Stimulated activated naive B cell treated with anti-CD40 and anti-IgM and Interleukin-4, amounts not matched to agents 10 μg/mL and 1 μg/mL and 100 μg/mL, for 72 hours (primary cell): ENCODE measurements at places on chromosomes 5 and 9.

DNA sequence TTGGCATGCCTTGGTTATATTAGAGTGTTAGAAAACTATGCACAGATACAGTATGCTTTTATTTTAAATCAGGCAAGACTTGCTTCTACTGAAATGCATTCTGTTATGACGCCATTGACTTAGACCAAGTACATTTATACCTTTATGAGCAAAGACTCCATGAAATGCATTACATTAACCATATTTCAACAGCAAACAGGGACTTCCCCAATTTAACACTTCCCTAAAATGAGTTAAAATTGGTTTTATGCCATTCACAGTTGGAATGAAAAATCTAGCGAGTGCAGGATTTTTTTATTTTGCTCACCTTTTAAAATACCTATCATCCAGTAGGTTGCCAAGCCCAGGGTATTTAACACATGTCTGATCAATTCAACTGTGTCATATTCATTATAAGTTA lies 272.1 kb upstream of the IZUMO3 start:
- DNase-seq: no peak

DNA sequence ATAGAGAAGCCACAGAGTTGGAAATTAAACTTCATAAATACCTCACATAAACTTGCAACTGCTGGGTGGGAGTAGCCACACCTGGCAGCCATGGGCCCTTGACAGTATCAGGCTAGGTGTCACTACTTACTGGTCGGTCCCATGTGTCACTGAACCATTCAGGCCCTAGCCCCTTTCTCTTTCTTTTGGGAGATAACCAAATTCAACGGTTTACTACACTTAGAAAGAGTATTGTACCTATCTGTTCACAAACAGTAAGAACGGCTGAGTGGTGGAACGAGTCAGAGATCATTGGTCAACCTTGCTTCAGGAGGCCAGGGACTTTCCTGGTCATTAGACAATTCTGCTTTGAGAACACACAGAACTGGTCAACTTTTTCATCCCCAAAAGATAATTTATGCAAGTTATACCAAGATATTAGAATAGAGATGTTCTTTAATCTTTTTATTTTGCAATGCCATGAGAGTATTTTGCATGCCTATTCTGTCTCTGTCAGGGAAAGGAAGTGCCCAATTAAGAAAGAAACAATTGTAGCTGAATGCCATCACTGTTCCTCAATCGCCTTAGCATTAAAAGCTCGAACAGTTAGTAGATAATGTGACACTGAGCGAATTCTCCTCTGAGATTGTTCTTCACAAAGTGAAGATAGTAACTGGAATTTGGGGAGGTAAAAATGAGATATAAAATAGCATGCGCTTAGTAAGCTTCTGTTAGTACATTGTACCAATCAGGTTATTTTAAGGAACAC lies 50.9 kb downstream of the GOLPH3 start:
- no peak for DNase-seq

DNA sequence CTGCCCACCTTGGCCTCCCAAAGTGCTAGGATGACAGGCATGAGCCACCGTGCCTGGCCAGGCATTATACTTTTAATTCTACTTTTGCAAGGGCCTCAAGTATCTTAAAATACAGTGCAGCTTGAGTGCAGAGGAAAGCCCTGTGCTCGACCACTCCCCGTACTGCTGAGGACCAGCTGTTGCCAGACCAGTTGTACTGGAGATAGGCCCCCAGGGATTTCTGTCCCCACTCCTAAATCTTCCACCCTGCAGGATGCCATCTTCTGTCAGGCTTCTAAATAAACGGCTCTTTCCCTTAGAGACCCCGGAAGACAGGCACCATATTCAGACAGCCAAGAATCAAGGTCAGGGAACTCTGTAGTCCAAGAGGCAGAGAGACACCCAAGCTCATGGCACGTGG lies 16.6 kb upstream of the PSMD5 start:
- DNase-seq: no peak

GRCh38 chr5:43061352-43062075 lies 21.4 kb upstream of the ANXA2R start:
- no peak for DNase-seq

GRCh38 chr5:39256477-39257235 lies 37.3 kb upstream of the FYB1 start:
- no peak for DNase-seq

GRCh38 chr9:7509576-7510145 lies 289.9 kb downstream of the DMAC1 start:
- no peak for DNase-seq

DNA sequence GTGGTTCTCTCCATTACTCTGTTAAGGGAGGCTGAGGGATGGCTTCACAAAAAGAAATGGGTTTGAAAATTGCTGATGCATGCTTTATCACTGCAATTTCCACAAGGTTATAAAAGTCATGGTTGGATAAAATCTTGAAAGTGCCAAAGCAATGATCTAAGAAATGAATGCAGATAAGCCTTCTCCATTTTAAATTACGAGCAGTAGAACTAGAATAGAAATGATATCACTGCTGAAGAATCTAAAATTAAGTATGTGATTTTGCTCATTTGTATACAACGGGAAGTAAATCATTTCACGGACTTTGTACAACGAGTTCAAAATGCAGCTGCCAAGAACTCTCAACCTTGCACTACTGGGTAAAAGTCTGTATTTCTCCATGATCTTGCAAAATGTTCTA lies 299.0 kb downstream of the PRELID2 start:
- DNase-seq: no peak

GRCh38 chr9:83425240-83425639 lies 113.0 kb downstream of the FRMD3 start:
- no peak for DNase-seq

GRCh38 chr9:137575716-137576411 lies 2.9 kb downstream of the DPH7 start:
- DNase-seq: no peak
